ENCODE measurements at places on chromosomes 6 and 20.

- no peak for DNase-seq
Measured at GRCh38 chr20:51570739-51571459, 28.4 kb upstream of the NFATC2 start.

GRCh38 chr20:64159286-64159680, 5.0 kb upstream of the MYT1 start:
- DNase-seq: peak; percentile 11

- DNase-seq: no peak
Measured at GRCh38 chr20:25317351-25318075, 69.6 kb downstream of the PYGB start.

- DNase-seq: no peak
Measured at GRCh38 chr6:49454787-49455709, 8.0 kb downstream of the MMUT start.

DNA sequence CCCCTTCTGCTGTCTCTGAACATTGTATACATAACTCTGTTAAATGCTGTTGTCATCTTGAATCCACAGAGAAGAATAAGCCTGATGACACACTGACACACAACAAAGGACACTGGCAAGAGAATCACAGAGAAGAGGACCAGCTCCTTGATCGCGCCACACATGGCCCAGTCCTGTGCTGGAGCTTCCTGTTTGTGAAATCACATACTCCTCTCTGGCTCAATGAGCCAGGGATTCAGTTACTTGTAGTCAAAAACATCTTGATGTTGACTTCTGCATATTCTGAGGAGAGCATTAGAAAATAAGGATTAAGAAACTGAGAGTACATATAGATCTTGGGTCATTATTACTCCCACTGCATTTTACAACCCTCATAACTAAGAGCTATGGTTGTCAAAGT, 100.1 kb downstream of the EPB41L2 start:
- no peak for DNase-seq

- no peak for DNase-seq
Measured at GRCh38 chr6:43828711-43829110, 58.7 kb downstream of the VEGFA start.

DNA sequence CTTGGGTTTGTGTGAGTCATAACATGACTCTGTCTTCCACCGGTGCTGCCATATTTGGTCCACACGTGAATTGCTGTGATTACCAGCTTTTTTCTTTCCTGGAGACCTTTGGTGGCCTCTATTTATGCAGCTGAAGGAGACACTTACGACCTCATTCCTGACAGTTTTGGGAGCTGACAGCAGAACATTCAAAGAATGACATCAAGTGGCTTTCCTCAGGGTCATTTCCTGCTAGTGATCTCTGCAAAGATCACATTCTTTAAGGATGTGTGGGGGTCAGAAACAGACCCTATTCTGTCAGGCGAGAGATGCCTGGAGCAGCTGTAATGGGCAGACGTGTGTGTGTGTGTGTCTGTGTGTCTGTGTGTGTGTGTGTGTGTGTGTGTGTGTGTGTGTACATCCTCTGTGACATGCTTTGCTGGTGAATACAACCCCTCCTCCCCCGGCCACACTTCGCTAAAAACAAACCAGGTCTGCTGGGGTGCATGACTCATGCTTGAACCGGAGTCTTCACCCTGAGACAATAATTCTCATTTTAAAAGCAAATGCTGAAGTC, 115.6 kb downstream of the TMEM170B start:
- no peak for DNase-seq

DNA sequence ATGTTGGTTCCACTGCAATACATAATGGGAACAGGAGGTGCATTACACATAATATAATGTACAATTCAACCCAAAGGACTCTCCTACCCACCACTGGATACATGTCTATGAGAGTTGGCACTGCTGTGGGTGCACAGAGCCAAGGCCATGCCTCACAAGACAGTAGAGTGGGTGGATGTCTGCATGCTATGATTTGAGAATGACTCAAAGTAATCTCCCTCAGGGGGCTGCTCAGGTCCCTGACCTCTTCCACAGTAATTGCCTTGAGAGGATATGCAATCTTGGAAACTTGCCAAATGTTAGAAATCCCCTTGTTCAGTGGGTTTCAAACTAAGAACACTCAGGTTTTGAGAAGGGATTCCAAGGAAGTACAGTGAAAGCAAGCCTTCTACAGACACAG, 79.0 kb downstream of the ANKEF1 start:
- DNase-seq: no peak

DNA sequence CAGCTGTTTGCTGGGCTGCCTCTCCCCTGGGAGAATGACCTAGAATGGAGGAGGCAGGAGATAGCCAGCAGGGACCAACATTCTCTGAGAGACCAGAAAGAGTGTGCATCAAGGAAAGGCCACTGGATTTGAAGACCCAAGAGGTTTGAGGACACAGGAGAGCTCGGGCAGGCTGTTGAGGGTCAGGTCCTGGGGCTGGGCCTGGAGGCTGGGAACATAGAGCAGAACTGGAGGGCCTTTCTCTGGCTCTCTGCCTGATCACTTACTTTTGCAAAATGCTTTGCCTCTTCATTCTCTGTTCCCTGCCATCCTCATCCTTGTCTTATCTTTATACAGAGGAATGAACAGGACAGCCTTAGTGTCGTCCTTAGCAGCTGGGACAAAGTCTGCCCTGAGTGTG, 2.5 kb downstream of the IYD start:
- no peak for DNase-seq

- no peak for DNase-seq
Measured at GRCh38 chr20:5512694-5513093, 195.9 kb upstream of the PROKR2 start.

GRCh38 chr20:21767739-21768223, 62.3 kb downstream of the PAX1 start:
- DNase-seq: no peak

- DNase-seq: no peak
Measured at GRCh38 chr20:56925082-56925830, 296.1 kb downstream of the TFAP2C start.

GRCh38 chr20:20785226-20785625, 72.8 kb upstream of the RALGAPA2 start:
- no peak for DNase-seq

- peak; percentile 94 for DNase-seq
Measured at GRCh38 chr20:47360297-47361056, 4.0 kb upstream of the ZMYND8 start.

DNA sequence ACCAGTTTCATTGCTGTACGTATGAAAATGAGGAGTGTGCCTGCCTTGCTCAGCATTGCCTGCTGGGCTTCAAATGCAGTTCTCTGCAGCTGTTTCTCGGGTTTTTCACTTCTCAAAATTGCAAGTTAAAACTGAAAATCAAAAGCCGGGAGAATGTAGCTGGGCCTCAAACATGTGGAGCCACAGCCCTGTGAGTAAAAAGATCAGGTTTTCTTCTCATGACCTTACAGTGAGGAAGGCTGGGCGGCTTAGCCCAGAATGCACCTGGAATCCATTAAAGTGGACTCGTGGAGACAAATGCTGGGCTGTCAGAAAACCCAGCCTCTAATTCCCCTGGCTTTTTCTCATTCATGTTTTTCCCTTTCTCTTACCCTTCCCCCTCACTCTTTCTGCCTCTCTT, 34.4 kb downstream of the DSE start:
- DNase-seq: no peak

Measured in Right ventricle myocardium inferior (tissue), 1 donor.